Activated CD8-positive, alpha-beta T cell treated with anti-CD3 and anti-CD28 coated beads, Interleukin-2, amount 10 ng/mL, durations not matched to agents 7 days and 5 days (primary cell): ENCODE measurements at places on chromosomes 5 and 9. TPM values are rescaled to one million over a fixed set of nuclear protein-coding genes. Genes with fewer than 3 reads are reported as not detected.

Gene ZNF879
- 4.1 TPM for total RNA-seq

Gene OR1J2
- not detected for total RNA-seq

Gene ABCA1
- not detected for total RNA-seq

Gene HAPLN1
- not detected for total RNA-seq

Gene HK3
- not detected for total RNA-seq

- no peak overlapping the region for H3K27ac ChIP-seq
- no peaks in the 10 kb centered on the region for H3K36me3 ChIP-seq
- H3K27me3 ChIP-seq = no peaks in the 10 kb centered on the region
- DNase-seq = no peak
- H3K4me1 ChIP-seq = no peaks in the 10 kb centered on the region
- no peak overlapping the region for H3K4me3 ChIP-seq
Measured at GRCh38 chr9:119451426-119451825, 82.2 kb upstream of the BRINP1 start.

- H3K4me3 ChIP-seq = no peak overlapping the region
- no peak for DNase-seq
- no peaks in the 10 kb centered on the region for H3K36me3 ChIP-seq
- no peaks in the 10 kb centered on the region for H3K4me1 ChIP-seq
- no peak overlapping the region for H3K27ac ChIP-seq
- no peaks in the 10 kb centered on the region for H3K27me3 ChIP-seq
Measured at GRCh38 chr9:81073821-81074220, 615.5 kb downstream of the TLE1 start.

- no peaks in the 10 kb centered on the region for H3K4me1 ChIP-seq
Measured at GRCh38 chr5:125154301-125155110, 408.1 kb upstream of the ZNF608 start.

DNA sequence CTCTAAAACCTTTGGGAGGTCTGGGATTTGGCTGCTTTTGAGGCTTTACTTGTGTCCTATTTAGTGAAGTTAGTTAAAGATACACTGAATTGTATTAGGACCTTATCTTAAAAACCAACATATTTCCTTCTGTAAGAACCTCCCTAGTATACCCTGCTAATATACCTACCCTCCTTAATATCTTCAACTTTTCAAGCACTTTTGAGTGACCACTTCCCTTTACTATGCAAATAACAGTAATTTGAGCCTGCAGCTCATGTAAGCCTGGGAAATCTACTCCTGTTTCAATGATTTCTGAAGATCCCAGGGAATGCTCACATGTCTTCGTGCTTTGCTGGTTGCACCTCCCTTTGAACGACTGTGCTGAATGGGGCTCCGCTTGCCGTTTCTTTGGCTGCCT lies 358.5 kb downstream of the YTHDC2 start:
- no peak for DNase-seq
- H3K27ac ChIP-seq = no peak overlapping the region
- H3K36me3 ChIP-seq = no peaks in the 10 kb centered on the region
- no peaks in the 10 kb centered on the region for H3K27me3 ChIP-seq
- H3K4me1 ChIP-seq = no peaks in the 10 kb centered on the region

DNA sequence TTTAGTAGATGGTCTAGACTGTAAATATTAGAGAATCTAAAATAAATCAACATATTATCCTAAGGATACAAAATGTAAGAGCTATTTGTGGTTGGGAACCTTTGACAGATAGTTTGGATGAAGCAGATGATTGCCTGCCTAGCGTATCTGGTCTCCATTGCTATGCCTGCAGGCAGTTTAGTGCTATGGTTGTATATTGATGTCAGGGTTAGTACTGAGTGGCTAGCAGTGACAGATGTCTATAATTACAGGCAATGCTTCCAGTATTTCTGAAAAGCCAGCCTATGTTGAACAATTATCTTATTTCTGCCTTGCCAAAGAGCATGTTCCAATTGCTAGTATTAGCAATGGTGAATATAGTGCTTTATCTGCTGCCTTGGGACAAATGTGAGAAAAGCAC lies 151.3 kb upstream of the TLX3 start:
- DNase-seq = no peak
- peaks cover 2% of the 10 kb centered on the region for H3K27me3 ChIP-seq
- no peak overlapping the region for H3K27ac ChIP-seq
- H3K4me1 ChIP-seq = no peaks in the 10 kb centered on the region

DNA sequence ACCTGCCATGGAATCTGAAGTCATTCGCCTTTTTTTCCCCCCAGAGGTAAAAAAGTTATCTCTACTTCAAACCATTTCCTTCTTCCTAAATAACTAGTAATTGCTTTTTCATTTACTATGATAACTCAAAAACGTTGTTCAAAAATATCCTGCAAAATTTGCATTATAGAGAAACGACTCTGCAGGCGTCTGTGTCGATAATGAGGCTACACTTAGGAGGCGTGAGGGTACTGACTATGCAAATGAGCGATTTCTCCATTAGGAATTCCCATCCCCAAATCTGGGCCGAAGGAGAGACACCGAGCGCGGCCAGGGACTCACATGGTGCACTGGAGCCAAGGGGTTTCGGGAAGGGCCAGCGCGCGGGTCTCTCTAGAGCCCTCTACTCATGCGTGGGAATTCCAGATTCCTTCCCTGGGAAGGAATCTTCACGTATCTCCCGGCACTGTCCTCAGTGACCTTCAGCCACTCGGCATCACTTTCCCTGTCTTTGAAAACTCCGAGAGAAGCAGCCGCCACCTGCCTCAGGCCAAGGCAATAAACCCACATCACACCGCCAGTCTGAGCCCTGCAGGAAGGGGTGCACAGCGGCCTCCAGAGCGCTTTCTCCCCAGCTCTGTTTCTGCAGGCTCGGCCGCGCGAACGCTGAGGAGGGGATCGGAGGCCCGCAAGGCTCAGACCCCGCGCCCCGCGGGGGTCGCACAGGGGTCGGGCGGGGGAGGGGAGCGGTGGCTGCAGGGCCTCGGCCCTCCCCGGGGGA lies 718 bp upstream of the DENND4C start:
- peak; percentile 76 for DNase-seq
- H3K36me3 ChIP-seq = peaks cover 2% of the 10 kb centered on the region
- H3K4me3 ChIP-seq = peak overlapping the region; percentile 76

GRCh38 chr5:112917453-112917995 lies 4.5 kb downstream of the REEP5 start:
- H3K27ac ChIP-seq = no peak overlapping the region
- no peaks in the 10 kb centered on the region for H3K27me3 ChIP-seq
- H3K4me3 ChIP-seq = no peak overlapping the region
- peaks cover 76% of the 10 kb centered on the region for H3K36me3 ChIP-seq

GRCh38 chr5:83494666-83495065 lies 23.1 kb downstream of the VCAN start:
- no peaks in the 10 kb centered on the region for H3K36me3 ChIP-seq
- peaks cover 3% of the 10 kb centered on the region for H3K27me3 ChIP-seq
- H3K27ac ChIP-seq = no peak overlapping the region
- no peak overlapping the region for H3K4me3 ChIP-seq
- no peak for DNase-seq

GRCh38 chr9:18920141-18921084 lies 112.6 kb downstream of the SAXO1 start:
- peaks cover 2% of the 10 kb centered on the region for H3K27me3 ChIP-seq
- H3K4me3 ChIP-seq = no peak overlapping the region
- H3K27ac ChIP-seq = no peak overlapping the region

DNA sequence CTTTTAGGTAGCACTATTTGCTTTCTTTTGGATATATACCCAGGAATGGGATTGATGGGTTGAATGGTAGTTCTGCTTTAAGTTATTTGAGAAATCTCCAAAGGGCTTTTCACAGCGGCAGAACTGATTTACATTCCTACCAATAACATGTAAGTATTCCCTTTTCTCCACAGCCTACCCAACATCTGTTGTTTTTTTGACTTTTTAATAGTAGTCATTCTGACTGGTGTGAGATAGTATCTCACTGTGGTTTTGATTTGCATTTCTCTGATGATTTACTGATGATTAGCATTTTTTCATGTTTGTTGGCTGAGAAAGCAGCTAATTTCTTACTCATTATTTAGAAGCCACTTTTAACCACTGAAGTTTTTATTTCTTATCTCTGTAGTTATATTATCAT lies 221.1 kb upstream of the ACTBL2 start:
- H3K4me3 ChIP-seq = no peak overlapping the region
- DNase-seq = no peak
- no peak overlapping the region for H3K27ac ChIP-seq
- peaks cover 3% of the 10 kb centered on the region for H3K27me3 ChIP-seq
- no peaks in the 10 kb centered on the region for H3K36me3 ChIP-seq
- no peaks in the 10 kb centered on the region for H3K4me1 ChIP-seq

DNA sequence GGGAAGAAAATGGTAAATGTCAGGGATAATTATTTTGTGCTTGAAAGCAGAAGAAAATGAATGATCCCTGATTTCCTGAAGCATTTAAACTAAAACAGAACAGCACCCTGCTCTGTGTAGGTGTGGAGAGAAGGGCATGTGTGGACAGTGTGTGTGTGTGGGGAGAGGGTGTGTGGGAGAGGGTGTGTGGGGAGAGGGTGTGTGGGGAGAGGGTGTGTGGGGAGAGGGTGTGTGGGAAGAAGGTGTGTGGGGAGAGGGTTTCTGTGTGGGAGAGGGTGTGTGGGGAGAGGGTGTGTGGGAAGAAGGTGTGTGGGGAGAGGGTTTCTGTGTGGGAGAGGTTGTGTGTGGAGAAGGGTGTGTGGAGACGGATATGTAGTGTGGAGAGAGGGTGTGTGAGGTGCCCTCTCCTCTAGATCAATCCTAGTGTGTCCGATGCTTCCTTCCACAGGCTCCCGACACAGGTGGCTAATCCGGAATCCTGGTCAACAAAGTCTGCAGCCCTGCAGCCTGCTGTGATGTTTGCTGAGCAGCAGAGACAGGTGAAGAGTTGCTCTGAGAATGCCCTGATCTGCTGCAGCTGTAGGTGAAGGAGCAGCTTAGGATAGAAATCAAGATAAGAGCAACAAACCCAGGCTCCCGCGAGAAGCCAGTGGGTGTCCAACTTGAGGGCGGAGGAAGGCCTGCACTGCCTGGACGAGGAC lies 15.5 kb downstream of the IRX4 start:
- peaks cover 2% of the 10 kb centered on the region for H3K27me3 ChIP-seq
- H3K4me3 ChIP-seq = no peak overlapping the region
- H3K36me3 ChIP-seq = no peaks in the 10 kb centered on the region
- H3K4me1 ChIP-seq = no peaks in the 10 kb centered on the region

DNA sequence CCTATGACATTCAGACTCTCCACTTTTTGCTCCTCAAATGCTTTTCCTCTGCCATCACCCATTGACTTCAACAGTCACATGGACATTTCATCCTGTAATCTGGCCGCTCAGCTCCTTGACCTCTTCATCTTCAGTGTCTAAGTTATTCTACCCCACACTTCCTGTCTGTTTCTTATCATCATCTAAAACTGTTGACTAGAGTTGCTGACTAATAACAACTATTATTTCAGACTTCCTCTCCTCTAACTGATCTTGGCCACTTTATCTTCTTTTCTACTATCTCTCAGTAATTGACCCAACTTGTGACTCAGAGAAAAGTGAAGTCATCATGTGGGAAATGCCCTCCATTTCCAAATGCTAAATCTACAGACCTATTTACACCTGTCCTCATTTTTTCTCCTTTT lies 254.7 kb upstream of the TRPC7 start:
- H3K36me3 ChIP-seq = no peaks in the 10 kb centered on the region
- H3K4me1 ChIP-seq = no peaks in the 10 kb centered on the region
- H3K4me3 ChIP-seq = no peak overlapping the region
- H3K27ac ChIP-seq = no peak overlapping the region
- no peak for DNase-seq

DNA sequence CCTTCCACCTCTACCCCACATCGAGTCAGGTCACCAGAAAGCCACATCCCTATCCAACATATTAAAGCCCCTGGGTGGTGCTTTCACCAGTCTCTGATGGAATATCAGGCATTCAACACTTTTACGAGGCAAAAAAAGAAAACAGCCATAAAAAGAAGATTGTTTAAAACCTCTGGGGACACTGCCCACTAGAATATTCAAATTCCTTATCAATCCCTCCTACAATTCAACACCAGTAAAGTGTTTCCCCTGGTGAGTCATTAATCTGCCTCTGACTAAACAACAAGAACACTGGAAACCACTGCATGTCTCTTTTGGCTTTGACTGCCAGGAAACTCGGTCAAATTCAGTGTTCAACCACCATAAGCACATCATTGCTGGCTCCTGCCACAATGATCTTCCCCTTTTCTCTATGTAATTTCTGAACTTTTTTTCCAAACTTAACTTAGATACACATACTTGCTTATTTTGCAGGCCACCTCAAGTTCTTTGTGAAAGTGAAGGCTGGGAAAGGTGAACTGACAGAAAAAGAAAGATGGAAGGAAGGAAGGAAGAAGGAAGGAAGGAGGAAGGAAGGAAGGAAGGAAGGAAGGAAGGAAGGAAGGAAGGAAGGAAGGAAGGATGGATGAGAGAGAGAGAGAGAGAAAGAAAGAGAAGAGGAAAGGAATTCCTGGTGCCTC lies 105.3 kb downstream of the PAX5 start:
- H3K27ac ChIP-seq = no peak overlapping the region
- peaks cover 23% of the 10 kb centered on the region for H3K4me1 ChIP-seq
- no peak overlapping the region for H3K4me3 ChIP-seq
- H3K36me3 ChIP-seq = no peaks in the 10 kb centered on the region
- H3K27me3 ChIP-seq = peaks cover 6% of the 10 kb centered on the region

DNA sequence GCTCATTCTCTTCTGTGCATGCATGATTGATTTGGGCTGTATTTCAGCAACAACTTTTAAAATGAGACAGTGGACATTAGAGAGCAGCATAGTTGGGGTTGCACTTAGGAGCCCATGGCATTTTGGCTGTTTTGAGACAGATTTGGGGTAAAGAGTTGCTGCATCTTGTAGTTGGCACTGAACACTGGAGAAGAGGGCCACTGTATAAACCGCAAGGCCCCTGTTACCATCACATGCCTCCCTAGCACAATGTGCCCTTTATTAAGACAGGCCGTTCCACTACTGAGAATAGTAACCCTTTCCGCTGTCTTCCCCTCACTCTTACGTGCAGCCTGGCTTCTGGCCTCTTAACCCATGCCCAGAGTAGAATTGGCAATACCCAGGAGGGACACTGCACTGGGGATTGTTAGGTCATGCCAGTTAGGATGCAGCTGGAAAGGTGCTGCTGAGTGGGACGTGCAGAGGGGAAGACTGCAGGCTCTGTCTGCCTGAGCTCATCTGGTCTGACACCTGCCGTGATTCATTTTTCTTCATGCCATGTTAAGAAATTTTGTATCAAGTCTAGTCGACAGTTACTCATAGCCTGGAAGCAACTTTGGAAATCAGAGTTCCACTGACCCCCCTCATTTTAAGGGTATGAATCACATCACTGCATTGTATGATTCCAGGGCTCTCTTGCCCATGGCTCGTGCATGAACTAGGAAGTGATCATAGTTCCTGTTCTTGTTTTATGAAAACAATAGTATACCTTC lies 146.9 kb upstream of the DMRT1 start:
- H3K27ac ChIP-seq = no peak overlapping the region
- no peak for DNase-seq
- H3K4me1 ChIP-seq = peaks cover 9% of the 10 kb centered on the region
- H3K4me3 ChIP-seq = no peak overlapping the region
- peaks cover 25% of the 10 kb centered on the region for H3K27me3 ChIP-seq
